ENCODE measurements at places on chromosomes 12 and 14.
A peak's percentile ranks its signal among the peaks of the same experiment; 100 is the strongest.

DNA sequence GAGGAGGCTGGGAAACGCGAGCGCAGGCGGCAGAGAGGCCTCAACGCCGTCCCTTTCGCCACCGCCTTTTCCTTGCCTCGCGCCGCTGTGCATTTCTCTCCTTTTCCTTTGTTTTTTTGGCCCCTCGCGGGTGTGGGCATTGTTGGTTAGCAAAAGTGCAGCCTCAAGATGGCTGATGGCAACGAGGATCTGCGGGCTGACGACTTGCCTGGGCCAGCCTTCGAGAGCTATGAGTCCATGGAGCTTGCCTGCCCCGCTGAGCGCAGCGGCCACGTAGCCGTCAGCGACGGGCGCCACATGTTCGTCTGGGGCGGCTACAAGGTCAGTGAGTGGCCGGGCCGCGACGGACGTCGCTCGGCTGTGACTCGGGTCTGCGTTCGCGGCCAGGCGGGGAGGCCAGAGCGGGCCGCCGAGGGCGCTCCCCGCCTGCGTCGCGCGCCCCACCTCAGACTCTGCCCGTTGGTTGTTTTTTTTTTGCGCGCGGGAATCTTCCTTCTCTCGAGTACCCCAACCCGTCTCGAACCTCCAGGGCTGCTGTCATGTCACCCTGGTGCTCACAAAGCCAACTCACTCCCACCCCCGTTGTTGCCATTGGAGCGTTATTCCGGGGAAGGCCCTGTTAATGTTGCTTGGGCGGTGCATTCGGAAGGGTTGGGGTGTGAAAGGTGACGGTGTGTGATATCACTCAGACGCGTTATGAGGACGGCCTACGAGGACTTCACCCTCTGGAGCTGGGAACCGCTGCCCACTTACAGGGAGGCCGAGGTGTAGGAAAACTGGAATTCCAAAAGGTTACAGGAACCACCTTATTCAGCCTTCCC is 558 bp downstream of the KLHDC2 start:
- peak; percentile 28 for DNase-seq

DNA sequence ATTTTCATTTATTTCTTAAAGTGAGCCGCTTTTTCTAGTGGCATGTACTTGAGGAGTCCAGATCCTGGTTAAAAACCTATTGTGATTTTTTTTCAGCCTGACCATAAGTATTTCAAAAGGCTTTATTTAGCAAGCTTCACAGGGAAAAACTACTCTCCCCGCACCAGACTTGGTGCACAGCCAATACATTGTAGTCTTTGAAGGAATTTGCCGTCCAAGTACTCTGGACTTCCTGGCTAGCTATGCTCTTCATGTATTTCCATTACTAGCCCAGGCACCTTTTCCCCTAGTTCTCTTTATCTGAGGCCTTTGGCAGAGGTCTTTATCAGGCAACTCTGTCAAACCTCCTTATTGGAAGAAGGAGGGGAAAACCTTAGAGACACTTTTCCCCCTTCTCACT is 234.7 kb downstream of the CCDC91 start:
- no peak for DNase-seq

- no peak for DNase-seq
Measured at GRCh38 chr14:95404583-95404982, 84.9 kb upstream of the CLMN start.

GRCh38 chr12:80551897-80552296 is 107.9 kb downstream of the PTPRQ start:
- DNase-seq = no peak

- no peak for DNase-seq
Measured at GRCh38 chr12:107125833-107126232, 32.5 kb upstream of the CRY1 start.

DNA sequence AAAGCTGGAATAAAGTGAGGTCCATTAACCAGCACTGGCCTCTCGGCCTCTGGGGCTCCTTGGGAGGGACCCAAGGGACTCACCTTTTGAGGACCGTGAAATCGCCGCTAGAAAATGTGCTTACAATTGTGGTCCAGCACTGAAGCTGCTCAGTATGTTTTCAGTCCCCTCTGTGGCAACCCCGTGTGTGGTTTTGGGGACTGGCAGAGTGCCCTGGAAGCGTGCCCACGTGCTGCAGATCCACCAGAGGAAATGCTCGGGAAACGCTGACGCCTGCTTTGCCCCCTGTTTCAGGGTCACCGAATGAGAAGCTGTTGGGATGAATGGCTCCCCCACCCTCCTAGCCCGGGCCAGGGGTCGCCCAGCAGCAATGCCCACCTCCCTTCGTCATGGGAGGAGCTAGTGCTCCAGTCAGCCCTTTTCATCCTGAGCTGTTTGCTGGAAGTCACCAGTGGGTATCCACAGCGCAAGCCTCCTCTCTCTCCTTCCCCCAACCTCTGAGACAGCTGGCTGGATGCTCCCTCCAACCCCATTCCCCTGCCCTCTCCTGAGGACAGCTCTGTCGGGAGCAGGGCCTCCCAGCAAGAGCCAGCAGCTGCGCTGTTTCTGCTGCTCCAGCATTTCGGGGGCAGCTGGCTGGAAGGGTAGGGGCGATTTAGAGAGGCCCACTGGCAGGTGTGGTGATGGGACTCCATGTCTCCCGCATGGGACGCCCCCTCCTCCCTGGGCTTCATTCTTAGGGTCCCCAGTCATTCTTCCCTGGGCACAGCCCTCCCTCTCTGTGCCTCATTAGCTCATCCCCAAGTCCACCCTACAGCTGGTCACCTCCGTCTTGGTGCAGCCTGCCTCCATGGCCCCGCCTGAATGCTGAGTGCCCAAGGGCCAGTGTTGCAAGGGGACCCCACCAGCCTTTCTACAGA is 33.2 kb upstream of the PPP1R13B start:
- DNase-seq = no peak

GRCh38 chr12:68477261-68477772 is 133.4 kb upstream of the RAP1B start:
- DNase-seq = no peak

DNA sequence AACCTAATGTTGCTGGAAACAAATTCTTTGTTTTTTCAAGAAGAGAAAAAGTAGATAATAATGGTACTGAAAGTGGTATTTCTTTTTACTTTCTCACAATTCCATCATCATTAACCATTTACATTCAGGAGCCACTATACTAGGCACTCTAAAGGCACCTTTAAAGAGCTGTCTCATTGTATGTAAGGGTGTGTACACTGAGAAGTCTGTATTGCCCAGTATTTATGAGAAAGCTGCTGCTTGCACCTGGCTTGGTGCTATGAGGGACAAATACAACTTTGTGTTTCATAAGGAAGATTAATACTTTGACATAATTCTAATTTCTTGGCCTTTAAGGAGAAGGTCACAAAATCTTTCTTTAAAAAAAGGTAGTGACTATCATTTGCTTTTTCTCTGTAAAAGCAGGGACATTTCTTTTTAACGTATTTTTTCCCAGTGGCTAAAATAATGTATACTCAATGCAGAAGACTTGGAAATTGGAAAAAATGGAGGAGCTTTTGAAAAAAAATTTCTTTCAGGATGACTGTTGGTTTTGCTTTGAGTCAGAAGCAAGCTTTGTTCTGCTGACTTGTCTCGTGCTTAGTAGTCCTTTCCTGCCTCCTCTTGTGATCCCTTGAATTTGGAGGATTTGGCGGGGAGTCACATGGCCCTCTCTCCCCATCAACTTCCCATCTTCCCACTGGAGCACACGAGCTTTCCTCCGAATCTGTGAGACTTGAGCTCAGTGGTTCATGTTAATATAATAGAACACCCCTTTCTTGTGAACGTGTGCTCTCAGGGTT is 50.1 kb downstream of the RASSF3 start:
- DNase-seq = no peak

DNA sequence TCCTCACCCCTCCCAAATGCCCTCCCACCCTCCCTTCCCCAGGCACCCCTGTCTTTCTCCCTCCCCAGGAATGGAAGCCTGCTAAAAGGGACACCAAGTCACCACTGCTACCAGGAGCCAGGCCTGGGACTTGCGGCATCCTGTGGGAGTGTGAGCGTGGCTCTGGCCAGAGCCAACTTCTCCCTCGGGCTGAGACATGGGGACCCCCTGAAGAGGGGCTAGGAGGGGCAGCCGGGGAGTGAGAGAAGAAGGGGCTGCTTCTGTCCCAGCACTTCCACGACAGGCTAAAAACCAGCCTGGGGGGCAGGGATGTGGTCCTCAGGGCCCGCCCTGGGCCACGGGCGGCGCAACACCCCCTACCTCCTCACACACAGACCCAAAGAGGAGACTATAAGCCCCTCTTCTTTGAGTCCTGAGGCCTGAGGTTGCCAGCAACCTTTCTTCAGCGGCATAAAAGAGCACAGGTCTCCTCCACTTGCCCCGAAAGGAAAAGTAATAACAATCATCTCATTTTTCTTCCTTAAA is 278.9 kb downstream of the DPF3 start:
- no peak for DNase-seq

DNA sequence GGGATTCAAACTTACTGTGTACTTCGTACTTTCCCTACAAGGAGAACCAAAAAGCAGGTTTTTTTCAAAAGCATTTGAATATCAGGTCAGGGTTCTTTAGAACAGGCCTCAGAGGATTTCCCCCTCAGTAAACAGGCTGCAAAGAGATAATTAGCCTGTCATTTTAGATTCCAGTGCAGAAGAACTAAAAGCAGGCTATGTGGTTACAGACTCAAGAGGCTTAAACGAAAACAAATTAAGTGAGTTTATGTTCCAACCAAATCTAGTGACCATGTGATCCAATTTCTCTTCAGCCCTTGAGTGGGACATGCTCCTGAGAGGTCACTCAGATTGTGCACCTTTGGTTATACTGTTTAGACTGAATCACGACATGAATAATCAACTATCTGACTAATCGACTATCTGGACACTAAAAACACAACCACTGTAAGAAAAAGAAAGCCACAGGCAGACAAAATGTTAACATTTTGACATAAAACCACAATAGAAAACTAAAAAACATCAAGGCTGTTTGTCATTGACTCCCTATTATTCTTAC is 4.5 kb downstream of the TMED8 start:
- DNase-seq = no peak

Measured in activated gamma-delta T cell (primary cell).